ENCODE measurements at places on chromosomes 12 and 14.

- no peak for DNase-seq
Observed at GRCh38 chr12:104133866-104134265, 4.1 kb downstream of the NFYB start.

DNA sequence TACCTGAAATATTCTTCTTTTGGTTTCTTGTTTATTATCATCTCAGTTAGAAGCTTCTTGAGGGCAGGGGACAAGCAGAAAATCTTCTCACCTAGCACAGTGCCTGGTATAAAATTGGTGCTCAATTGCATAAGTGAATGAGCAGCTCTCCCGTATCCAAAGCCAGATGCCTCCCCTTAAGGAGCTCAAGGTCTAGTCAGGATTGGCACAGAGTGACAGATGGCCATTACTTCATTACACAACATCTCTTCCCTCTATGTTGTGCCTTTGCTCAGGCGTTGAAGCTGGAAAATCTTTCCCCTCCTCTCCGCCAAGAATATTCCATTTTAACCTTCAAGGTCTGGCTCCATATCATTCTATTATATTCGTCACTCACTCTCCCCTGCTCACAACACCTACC lies 3.6 kb downstream of the SLC4A8 start:
- no peak for DNase-seq

DNA sequence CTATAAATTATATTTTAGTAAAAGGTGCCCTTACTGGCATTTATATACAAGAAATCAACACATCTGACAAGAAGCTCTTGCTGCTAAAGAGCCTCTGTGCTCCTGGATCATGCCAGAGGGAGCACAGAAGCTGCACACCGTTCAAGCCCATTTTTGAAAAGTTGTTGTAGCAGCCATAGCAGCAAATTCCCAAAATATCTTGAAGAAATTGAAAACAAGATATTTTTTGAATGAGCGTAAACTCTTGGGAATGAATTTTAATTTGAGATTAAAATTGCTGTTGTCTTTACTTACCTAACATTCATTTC lies 540 bp upstream of the CLEC2D start:
- no peak for DNase-seq

DNA sequence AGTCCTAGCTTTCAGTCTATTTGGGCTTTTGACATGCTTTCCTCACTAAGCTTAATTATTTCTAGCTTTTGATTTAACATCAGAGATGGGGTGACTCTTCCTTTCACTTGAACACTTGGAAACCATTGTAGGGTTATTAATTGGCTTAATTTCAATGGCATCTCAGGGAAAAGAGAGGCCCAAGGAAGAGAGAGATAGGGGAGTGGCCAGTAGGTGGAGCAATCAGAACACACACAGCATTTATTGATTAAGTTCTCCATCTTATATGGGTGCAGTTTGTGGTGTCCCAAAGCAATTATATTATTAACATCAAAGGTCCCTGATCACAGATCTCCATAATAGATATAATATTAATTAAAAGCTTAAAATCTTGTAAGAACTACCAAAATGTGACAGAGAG lies 1466.1 kb upstream of the SEL1L start:
- no peak for DNase-seq

- DNase-seq = no peak
Observed at GRCh38 chr14:97180304-97181200, 383.4 kb downstream of the VRK1 start.

GRCh38 chr14:100374270-100374669 lies 51.1 kb downstream of the SLC25A47 start:
- no peak for DNase-seq

DNA sequence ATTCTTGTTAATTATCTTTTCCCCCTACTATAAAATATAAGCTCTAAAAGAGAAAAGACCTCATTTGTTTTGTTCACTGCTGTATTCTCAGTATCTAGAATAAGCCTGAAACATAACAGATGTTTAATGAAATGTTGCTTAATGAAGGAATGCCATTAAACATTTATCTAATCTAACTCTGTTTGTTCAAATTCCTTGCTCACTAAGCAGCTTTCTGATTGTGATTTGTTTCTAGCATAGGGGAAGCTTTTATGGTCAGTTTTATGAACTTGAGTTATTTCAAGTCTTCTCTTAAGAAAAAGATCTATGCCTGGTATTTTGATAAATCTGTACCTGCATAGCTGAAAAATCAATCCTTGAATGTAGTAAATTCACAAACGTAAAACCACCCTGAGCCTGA lies 308.6 kb downstream of the CCDC91 start:
- DNase-seq = no peak
